Omental fat pad (tissue), 4 donors: ENCODE measurements at places on chromosomes 12 and 14. TPM values are rescaled to one million over a fixed set of nuclear protein-coding genes. Genes with fewer than 3 reads are reported as not detected.
A peak's percentile ranks its signal among the peaks of the same experiment; 100 is the strongest.

Gene DEPDC4
- total RNA-seq: not detected

DNA sequence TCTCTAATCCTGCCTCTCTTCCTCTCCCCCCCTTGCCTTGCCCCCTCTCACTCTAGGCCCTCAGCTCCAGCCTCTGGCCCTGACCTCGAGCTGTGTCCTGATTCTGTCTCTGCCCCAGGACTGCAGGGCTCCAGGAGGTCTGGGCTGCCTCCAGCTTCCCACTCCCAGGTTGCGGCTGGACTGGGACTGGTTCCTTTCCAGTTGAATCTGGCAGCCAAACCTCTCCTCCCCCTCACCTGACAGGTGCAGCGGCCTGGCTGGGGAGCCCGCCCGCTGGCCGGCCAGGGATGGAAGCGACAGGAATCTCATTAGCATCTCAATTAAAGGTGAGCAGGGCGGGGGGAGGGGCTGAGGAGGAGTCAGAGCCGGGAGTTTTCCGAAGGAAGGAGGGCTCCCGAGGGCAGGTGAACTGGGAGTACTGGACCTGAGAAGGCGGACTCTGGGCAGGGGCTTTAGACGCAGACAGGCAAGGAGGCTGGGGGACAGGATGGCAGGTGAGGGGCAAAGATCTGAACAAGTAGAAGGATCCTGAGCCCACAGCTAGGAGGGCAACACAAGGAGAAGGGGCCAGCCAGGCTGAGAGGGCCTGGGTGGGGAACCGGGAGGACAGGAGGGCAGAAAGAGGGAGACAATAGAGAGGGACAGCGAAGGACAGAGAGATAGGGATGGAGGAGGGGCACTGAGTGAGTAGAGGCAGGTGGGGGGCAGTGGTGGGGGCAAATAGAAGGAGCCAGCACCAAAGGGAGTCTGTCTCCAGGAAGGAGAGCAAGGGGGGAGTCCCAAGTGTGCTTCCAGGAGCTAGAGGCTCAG is at the start of gene SCNN1A:
Gene SCNN1A (minus strand): TSS at position 295 of the 810 bp plus-strand sequence. CDS start 780 bp downstream, outside the sequence.
- no peak for DNase-seq

Gene WDR20
- total RNA-seq: 20.2 TPM

DNA sequence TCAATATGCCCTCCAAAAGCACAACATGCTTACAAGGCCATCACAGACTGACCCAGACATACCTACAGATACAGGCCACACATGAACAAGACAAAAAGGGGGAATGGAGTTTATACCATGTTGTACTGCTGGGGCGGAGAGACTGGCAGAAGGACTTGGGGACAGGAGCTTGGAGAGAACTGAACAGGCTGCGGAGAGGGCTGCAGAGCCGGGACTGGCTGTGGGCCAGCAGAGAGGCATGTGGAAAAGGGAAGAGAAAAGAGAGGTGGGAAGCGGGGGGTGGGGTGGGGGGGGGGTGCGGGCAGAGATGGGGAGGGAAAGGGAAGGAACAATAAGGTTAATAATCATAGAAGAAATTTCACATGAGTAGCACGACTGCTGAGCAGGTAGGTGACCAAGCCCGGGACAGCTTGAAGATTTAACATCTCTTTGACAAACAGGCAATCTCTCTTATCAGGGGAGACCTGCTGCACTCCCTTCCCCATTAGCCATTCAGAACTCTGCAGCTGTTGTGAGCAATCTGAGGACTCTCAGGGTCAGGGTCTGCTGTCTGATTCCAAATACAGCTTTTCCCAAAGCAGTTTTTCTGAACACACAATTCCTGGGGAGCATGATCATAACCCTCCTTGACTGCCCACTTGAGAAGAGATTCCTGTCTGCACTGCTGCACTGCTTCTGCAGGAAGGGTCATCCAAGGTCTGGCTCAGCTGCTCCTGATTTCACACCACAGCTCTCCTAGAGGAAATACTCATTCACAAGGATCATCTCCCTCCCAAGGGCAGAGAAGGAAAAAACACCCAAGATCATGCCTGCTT is 21.6 kb upstream of the STAC3 start:
- DNase-seq: no peak

DNA sequence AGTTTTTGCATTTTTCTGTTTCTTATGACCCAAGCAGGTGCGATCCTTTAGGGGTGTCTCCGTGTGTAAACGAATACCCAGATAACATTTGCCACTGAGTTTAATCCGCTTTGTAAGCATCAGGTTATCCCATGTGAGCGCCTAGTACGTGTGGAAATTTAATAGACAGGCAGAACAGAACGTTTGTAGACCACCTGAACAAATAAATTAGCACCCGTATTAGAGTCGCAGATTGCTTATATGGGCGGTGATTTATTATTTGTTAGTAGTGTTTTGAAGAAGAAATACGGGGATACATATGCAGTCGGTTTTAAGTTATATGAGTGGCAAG is 325 bp downstream of the C12orf60 start:
- no peak for DNase-seq

Gene FLRT2
- 17.2 TPM for total RNA-seq

Gene PIK3C2G
- 0.19 TPM for total RNA-seq

DNA sequence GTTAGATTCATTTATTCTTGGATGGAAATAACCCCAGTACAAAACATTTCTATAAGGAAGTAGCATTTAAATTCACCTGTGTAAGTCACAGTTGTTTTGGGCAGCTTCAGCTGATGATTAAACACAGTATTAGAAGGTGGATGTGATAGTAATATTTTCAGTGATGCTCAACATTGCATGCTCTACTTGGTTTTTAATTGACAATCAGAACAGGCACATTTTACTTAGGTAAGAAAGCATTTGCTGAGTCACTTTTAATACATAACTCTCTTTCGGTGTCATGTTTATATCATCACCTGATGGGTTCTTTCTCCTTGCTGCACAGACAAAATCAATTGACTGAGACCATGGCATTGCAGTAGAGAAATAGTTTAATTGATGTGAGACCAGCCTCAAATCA is 80.7 kb downstream of the CMAS start:
- no peak for DNase-seq

DNA sequence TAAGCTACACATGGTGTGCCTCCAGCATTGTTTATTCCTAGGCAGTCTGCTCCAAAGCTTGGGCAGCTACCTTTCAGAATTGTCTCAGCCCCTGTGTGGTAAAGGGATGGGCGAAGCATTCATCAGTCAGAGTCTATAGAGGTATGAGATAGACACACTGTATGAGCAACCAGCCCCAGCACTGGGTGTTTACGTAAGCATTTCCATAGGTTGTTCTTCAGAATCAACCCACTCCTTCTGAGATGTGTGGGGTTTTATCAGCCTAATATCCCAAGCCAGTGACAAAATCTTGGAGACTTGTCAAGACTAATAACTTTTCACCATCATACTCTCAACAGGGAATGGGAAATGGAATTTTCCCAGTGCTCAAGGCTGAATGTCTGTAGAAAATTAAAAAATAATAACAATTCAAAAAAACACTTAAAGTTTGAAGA is 98.2 kb downstream of the BTG1 start:
- DNase-seq: no peak

DNA sequence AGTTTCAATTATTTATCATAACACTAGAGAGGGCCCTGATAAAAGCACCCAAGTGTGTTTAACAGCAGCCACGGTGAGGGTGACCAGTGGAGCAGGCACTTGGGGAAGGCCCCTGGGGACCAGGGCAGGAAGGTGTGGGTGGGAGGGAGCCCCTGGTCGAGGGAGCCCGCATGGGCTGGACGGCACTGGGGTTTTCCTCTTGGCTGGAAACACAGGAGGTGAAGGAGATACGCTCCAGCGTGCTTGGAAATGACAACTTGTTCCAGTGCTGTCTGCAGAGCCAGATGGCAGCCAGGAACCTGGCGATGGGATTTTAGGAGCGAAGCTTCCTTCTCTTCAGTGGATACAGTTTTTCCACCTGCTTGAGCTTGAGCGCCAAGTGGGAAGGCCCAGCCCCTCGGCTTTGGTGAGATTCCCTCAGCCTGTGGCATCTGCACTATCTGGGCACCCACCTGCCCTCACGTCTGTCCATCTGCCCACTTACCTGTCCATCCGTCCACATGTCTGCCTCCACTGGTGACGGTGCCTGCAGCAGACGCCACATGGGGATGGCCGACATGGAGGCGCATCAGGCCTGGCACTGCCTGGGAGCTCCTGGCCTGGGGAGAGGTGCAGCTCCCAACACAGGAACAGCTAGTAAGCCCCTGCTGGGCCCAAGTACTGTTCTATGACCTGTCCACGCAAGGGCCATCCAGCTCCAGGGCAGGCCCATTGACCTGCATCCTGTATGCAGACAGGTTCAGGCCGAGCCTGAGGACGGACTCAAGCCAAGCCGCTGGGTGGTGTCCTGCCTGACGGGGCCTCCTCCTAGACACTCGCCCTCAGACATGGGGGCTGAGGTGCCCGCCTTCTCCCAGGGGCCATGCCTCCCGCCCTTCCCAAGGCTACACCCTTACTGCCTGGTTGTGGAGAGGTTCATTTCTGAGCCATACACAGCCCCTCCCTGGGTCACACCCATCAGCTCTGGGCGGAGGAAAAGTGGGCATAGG is 192.2 kb upstream of the C14orf180 start:
- no peak for DNase-seq

- DNase-seq: peak; percentile 87
Observed at GRCh38 chr14:75906680-75907280, 75.0 kb downstream of the TGFB3 start.

Gene GYS2
- 0.72 TPM for total RNA-seq

DNA sequence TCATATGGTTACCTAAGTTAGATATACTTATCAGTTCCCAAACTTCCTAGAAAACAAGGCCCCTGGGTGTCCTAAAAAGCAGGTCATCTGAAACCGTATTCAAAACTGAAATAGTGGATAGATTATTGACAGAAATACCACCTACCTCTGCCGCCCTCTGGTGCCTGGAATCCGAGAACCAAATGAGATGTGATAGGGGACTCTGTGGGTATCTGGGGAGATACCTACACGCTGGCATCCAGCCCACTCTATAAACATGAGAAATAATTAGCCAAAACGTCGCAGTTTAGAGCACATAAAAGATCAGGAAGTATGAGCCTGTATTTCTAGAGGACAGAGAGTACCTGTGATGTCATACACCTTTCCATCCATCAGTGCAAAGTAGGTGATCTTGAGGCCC is 4.4 kb downstream of the ORMDL2 start:
- no peak for DNase-seq

- DNase-seq: no peak
Observed at GRCh38 chr12:20469756-20470155, 101.4 kb downstream of the PDE3A start.

DNA sequence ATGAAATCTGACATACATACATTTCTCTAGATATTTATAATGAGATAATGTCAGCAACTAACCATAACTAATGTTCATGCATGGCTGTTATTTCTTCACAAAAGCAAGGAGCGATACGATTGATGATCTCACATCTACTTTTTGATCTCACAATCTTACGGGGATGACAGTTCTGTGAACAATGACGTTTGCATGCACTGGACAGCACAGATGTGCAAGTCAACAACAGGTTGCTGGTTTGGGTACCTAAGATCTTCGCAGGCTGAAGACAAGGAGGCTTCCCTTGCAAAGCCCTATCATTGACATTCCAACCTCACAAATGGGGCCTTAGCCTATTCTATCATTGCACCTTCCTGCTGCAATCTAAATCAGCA is 53.6 kb downstream of the C12orf42 start:
- no peak for DNase-seq

- DNase-seq: no peak
Observed at GRCh38 chr12:123367511-123367910, 2.9 kb upstream of the SBNO1 start.

- DNase-seq: no peak
Observed at GRCh38 chr12:70400124-70400523, 34.0 kb downstream of the KCNMB4 start.

DNA sequence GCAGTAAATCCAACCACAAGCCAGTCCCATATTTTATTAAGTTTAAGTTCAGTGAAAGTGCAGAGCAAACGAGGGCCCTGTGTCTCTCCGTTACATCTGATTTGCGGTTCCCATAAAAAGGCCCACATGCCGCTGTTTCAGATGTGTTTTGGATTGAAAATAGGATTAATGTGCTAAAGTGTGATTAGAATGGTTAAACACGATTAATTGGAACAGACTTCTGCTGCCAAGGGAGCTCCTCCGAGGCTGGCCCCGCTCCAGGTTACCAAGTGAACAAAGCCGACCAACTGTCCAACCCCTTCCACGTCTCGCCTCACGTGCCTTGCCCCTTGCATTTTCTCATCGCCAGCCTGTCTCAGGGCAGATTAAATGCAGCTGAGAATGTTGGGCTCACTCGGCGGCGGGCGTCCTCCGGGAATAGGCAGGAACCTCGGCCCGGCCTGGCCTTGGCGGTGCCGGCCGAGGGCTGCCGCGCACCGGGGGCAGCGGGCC is 166.5 kb upstream of the GSC start:
- peak; percentile 63 for DNase-seq

Gene TDRD9
- 0.28 TPM for total RNA-seq

Gene OR4E2
- total RNA-seq: not detected

Gene TMCC3
- total RNA-seq: 9.2 TPM

Gene CMKLR1
- total RNA-seq: 20.7 TPM

DNA sequence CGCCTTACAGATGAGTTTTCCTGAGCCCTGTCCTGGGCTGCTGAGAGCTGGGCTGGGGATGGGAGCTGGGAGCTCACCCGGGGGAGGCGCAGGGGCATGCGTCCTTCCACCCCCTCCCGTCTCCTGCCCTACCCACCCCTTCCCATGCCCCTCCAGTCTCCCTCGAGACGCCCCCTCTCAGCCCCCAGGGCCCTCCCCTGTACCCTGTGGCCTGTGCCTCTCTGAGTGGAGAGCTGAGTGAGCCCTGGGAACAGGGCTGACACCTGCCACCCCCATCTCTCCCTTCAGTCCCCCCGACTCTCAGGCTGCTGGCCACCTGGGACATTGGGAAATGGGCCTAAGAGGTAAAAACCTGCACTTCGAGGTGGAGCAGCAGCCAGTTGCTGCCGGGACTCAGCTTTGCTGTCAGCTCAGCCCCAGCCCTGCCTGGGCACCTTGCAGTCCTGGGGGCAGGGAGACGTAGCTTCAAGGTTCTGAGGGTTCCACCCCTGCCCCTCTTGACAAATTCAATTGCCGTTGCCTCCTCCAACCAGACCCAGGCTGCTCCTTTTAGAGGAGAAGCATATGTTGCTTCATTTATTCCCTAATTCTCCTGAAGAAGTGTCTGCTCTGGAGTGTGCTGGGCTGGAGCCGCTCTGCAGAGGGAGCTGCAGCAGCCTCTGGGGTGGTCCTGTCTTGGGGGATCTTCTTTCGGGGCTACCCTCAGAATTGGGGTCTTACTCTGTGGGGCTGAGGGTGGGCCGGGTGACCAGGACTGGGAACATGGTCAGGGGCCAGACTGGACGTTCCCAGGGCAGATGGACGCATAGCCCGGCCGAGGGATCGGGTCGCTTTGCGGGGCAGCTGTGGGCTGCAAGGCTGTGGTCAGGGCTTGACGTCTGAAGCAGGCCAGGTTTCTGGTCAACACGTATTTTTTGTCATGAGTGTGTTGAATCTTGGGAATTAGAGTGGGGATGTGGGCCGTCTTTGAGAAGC is 141.4 kb downstream of the ADGRD1 start:
- no peak for DNase-seq

GRCh38 chr14:52351233-52352060 is 37.3 kb downstream of the PTGER2 start:
- DNase-seq: no peak
